ENCODE measurements at places on chromosomes 11 and 22.

GRCh38 chr22:39991159-39991860 lies 3.4 kb upstream of the FAM83F start:
- no peak overlapping the region for H3K4me3 ChIP-seq
- no peak overlapping the region for H3K27ac ChIP-seq
- no peaks in the 10 kb centered on the region for H3K4me1 ChIP-seq
- no peak for DNase-seq
- peaks cover 43% of the 10 kb centered on the region for H3K27me3 ChIP-seq

DNA sequence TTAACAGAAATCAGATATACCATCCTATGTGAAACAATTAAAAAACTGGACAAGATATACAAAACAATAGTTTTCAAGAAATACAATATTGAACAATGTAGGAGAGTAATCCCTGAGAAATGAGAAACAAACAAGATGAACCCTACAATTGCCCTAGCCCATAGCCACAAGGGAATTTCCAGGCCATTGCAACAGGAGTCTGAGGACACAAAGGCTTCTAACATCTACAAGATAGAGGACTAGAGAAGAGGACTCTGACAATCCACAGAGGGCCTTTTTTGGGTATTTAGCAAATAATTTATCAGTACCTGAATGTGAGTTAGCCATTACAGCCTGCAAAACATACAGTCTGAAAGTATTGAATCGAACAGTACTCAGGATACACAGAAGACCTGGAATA lies 251.7 kb downstream of the GRM5 start:
- H3K27me3 ChIP-seq: no peaks in the 10 kb centered on the region
- H3K27ac ChIP-seq: no peak overlapping the region
- no peak for DNase-seq
- H3K4me1 ChIP-seq: no peaks in the 10 kb centered on the region
- H3K36me3 ChIP-seq: no peaks in the 10 kb centered on the region

DNA sequence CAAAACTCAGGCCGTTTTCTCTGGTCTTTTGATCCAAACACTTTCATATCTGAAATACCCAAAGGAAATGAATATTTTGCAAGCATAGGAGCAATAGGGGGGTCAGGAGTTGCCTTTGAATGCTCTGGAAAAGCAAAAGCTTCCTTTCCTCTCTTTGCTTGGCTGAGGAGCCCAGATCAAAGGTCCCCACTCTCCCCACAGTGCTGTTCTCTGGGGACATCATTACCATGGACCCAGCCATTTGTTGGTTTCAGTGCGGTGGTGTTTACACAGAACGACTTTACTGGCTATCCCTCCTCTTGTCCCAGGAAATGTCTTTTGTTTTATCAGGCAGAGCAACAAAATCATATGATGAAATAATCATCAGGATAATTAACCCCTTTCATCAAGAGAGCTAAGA lies 1089.1 kb downstream of the TBC1D22A start:
- no peak for DNase-seq
- H3K4me1 ChIP-seq: no peaks in the 10 kb centered on the region

- no peak overlapping the region for H3K27ac ChIP-seq
- no peak for DNase-seq
- peaks cover 14% of the 10 kb centered on the region for H3K4me1 ChIP-seq
- no peaks in the 10 kb centered on the region for H3K36me3 ChIP-seq
Observed at GRCh38 chr22:18113680-18114394, 3.2 kb downstream of the TUBA8 start.

DNA sequence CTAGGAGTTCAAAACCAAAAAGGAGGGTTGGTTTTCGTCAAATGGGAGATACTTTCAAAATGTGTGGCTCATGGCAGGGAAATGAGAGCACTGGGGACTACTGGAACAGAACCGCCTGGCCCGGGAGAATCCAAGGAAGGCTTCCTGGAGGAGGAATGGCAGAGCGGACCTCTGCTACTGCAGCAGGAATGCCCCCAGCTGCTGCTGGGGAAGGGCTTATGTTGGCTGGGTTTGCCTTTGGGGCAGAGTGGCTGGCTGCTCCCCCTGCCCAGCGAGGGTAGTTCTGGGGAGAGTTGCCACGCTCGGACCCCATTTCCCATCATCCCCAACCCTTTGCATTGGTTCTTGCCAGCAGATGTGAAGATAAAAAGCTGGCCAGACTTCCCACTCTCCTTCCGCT lies 10.6 kb upstream of the APOBEC3A start:
- no peak overlapping the region for H3K27ac ChIP-seq
- no peak for DNase-seq
- no peaks in the 10 kb centered on the region for H3K36me3 ChIP-seq
- peaks cover 4% of the 10 kb centered on the region for H3K4me1 ChIP-seq
- H3K4me3 ChIP-seq: no peak overlapping the region
